ENCODE measurements at places on chromosomes 12 and 14.

- no peak for DNase-seq
These were observed 111.5 kb downstream of the NUAK1 start for GRCh38 chr12:106027286-106027685.

- DNase-seq: no peak
These were observed 12.1 kb downstream of the TRMT61A start for GRCh38 chr14:103540821-103541708.

DNA sequence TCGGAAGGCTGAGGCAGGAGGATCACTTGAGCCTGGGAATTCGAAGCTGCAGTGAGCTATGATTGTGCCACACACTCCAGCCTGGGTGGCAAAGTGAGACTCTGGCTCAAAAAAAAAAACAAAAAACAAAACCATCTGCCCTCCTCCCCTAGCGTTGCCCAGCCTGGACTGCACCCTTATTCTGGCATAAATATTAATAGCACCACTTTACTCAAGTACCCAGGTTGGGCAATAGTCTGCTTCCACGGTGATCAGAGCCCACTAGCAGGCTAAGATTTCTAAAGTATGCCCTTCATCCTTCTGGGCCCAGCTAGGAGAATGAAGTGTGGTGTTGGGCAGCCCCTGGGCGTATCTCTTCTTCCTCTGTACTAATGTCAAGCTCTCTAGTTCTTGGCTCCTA lies 33.3 kb downstream of the KCTD10 start:
- no peak for DNase-seq

DNA sequence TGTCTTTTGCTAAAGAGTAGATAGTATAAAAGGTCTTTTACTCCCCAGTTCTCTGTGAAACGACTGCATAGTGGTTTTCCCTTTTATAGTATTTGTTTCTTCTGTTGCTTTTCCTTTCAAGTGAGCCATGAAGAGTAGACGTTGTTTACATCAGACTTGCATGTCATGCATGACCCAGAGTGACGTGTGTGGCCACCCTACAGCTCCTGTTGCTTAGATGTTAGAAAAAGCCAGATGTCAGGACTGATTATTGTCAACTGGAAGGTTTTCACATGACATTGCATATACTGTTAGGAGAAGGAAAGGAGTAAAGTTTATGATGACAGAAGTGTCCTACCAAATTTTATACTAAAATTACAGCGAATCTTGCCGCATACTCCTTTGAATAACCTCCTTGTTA lies 1.3 kb upstream of the RD3L start:
- DNase-seq: no peak

- no peak for DNase-seq
These were observed 90.9 kb downstream of the TMEM121 start for GRCh38 chr14:105617201-105617777.

Measured in kidney epithelial cell (primary cell).